Pericardium fibroblast (primary cell): ENCODE measurements at places on chromosomes 2 and 18. TPM values are rescaled to one million over a fixed set of nuclear protein-coding genes. Genes with fewer than 3 reads are reported as not detected.

Gene DAW1
- total RNA-seq: 1.5 and 7.5 TPM in 2 replicates

Gene UPP2
- total RNA-seq: not detected in 2 replicates

Gene TUBB8B
- not detected in 2 replicates for total RNA-seq

Gene ANKRD30BL
- total RNA-seq: not detected in 2 replicates

Gene SYT4
- total RNA-seq: not detected in 2 replicates

Gene NR4A2
- total RNA-seq: 0.47 and 0.68 TPM in 2 replicates

Gene SCN3A
- not detected in 2 replicates for total RNA-seq

Gene RSAD2
- not detected in 2 replicates for total RNA-seq

Gene SLC40A1
- 14.1 and 29.8 TPM in 2 replicates for total RNA-seq

Gene ANO7
- total RNA-seq: 0.51 and 0.70 TPM in 2 replicates

Gene PRSS56
- not detected in 2 replicates for total RNA-seq

Gene LIMS2
- total RNA-seq: 7.9 and 55.2 TPM in 2 replicates

Gene CD8B
- not detected in 2 replicates for total RNA-seq

Gene HK2
- total RNA-seq: 12.6 and 40.0 TPM in 2 replicates

Gene TSPYL6
- not detected in 2 replicates for total RNA-seq

Gene VAMP5
- 33.1 and 70.7 TPM in 2 replicates for total RNA-seq

Gene FMNL2
- total RNA-seq: 12.4 and 16.5 TPM in 2 replicates

Gene ESPNL
- 1.8 and 5.0 TPM in 2 replicates for total RNA-seq

Gene GAREM1
- 4.4 and 7.4 TPM in 2 replicates for total RNA-seq

Gene TBR1
- not detected in 2 replicates for total RNA-seq

Gene FNDC4
- total RNA-seq: 15.2 and 17.4 TPM in 2 replicates

Gene FASTKD1
- total RNA-seq: 7.0 and 8.8 TPM in 2 replicates

Gene LOXHD1
- total RNA-seq: not detected in 2 replicates

Gene STON1
- 28.6 and 36.9 TPM in 2 replicates for total RNA-seq

Gene LYPD6B
- total RNA-seq: 0.47 TPM in 1 of 2 replicates, not detected in the other

Gene FTCDNL1
- total RNA-seq: 3.2 TPM in 1 of 2 replicates, not detected in the other

Gene CFAP221
- not detected in 2 replicates for total RNA-seq

Gene INHA
- 1.1 TPM in 1 of 2 replicates, not detected in the other for total RNA-seq

Gene KLF7
- total RNA-seq: 11.6 TPM in 2 replicates

Gene FSHR
- total RNA-seq: not detected in 2 replicates

Gene TSN
- total RNA-seq: 24.3 and 29.1 TPM in 2 replicates

Gene RGPD8
- total RNA-seq: 3.9 and 4.7 TPM in 2 replicates

Gene PRKAG3
- not detected in 2 replicates for total RNA-seq
